ENCODE measurements at places on chromosomes 2 and 18.
A peak's percentile ranks its signal among the peaks of the same experiment; 100 is the strongest.

DNA sequence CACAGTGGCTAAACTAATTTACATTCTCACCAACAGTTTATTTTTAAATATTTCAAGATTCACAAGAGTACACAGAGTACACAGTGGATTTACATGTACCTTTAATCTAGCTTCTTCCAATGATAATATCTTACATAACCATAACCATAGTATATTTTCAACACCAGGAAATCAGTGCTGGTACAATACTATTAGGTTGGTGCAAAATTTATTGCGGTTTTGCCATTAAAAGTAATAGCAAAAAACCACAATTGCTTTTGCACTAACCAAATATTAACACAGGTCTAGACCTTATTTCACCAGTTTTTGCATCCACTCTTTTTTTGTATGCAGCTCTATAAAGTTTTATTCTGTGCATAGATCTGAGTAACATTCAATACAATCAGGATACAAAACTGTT, 163.0 kb downstream of the SCG2 start:
- DNase-seq: no peak

DNA sequence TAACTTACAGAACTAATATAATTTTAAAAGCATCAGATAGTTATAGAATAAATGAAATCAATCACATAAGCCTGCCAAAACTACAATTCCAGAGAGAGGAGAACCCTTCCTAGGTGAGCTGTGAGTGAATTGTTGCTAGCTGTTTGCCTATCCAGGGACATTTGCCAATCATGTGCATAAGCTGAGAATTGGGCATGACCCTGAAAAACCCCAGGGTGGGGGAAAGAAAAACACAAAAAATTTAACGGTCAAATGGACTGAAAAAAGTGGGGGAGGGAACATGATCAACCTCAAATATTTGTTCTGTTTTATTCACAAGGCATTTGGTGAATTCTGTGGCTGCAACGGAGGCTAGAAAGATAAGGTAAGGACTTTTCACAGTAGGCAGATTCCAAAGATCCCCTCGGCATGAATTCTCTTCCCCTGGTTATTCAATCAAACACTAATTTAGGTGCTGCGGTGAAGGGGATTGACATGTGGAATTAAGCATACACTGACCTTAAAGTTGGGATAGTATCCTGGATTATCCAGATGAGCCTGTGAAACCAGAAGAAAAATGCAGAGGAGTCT, 203.9 kb upstream of the RGPD4 start:
- DNase-seq: no peak

DNA sequence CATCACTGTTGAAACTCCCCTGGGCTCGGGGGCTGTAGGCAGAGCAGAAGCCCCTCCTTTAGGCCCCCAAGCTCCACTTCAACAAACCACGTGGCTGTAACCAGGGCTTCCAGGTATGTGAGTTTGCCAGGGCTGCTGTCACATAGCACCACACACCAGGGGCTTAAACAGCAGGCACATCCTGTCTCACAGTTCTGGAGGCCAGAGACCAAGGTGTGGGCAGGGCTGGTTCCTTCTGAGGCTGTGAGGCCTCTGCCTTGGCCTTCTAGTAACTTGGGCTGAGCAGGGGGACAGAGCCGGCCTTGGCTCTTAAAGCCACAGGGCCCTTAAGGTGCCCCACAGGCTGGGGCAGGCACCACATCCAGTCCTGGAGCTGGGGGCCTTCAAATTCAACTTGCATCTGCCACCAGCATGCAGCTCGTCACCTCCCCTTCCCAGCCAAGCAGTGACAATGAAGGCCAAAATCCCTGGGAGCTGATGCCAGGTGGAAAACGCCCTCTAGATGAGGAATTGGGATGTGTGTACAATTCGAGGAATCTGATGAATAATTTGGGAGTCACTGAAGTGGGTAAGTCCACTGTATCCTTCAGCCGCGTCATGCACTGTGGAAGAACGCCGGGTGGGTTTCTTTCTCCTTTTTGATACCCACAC, 104.2 kb upstream of the ODC1 start:
- DNase-seq: no peak

DNA sequence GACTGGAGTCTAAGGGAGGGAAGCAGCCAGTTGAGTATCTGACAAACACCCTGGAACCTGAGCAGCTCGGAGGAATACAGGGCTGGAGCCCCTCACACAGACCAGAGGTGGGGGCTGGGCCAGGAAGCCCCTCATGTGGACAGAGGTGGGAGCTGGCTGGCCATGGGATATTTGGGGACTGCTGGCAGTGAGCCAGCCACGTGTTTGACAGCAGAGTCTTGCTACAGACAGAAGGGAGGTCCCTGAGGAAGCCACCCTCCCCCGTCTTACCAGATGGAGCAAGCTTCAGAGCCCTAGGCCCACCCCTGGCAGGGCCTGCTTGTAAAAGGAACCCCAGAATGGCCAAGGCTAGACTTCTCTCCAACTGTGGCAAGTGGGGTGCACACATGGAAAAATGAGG, 3.6 kb upstream of the MTERF4 start:
- no peak for DNase-seq

GRCh38 chr2:73134471-73134870, 21.7 kb upstream of the RAB11FIP5 start:
- DNase-seq: no peak

DNA sequence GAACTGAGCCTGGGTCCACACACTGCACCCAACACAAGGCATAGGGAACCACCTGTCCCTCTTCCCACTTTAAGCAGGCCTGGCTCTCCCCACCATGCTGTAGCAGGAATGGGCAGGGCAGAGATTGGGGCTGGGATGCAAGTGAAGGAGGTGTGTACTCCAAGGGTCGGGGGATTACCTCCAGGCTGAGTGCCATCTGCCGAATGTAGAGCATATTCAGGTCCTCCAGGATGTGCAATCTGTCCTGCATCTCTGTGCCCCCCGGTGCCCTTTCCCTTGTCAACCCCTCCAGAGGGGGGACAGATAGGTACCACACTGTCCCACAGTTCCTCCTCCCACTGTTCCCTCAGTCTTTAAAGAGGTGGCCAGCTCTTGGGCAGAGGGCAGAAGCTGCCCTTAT, 2.4 kb downstream of the RTKN start:
- no peak for DNase-seq

- DNase-seq: no peak
Observed at GRCh38 chr2:42917425-42917927, 125.1 kb upstream of the HAAO start.

DNA sequence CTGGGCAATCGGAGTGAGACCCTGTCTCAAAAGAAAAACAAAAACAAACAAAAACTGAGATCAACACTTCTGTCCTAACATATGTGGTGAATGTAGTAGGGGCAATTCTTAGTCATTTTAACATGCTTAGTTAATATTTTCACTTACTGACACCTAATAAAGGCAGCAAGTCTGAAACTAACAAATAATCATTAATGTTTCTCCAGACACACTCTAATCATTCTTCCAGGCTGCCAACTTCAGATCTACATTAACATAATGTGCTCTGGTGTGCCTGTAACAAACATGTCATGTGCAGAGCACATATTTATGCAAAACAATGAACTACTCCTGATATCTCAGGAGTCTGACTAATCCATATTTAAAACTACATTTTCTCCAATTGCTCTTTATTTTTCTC, 6.0 kb downstream of the KRCC1 start:
- no peak for DNase-seq

DNA sequence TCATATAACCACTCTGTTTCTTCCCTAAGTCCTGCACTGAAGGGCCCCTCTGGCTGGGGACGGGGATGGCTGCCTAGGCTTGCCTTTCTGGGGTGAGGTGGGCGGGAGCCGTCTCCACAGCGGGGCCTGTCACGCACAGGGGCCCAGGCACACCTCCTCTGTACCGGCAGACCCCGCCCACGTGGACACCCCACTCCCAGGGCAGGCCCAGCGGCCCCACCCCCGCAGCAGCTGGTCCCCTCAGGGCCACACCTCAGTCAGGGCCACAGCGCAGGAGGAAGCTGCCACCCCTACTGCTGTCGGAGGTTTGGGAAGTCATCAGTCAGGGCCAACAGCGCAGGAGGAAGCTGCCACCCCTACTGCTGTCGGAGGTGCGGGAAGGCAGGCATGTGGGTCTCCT, 257.6 kb upstream of the RAB6C start:
- DNase-seq: no peak

DNA sequence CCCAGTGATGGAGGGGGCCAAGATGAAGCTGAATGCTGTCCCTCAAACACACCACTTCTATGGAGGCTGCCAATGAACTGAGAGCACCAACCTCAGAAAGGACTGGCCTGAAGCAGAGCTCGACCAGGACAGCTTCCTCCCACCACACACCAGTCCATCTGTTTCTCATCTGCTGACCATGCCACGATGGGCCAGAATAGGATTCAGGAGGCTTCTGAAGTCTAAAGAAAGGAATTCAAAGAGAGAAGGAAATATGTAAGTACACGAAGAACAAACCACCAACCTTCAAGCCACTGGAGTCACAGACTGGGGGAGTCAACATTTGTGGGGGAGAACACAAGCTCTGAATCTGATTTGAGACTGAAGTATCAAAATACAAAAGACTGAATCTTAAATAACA, 157.6 kb upstream of the CCDC68 start:
- DNase-seq: no peak

- DNase-seq: no peak
Observed at GRCh38 chr2:85737481-85737880, 16.3 kb upstream of the ATOH8 start.

DNA sequence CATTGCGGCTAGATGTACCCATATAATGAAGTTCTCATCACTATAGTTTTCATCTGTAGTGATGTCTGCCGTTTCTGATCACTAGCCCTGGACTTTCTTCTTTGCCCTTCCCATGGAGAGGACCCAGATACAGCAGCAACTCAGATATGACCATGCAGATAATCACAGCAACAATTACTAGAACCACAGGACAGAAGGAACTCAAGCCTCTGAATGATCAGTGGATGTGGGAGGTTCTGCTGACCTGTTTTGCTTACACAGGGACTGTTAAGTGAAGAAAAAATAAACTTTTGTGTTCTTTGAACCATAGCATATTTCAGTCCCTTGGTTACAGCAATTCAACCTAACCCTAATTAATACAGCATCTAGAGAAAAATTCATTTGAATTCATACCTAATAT, 62.7 kb downstream of the ACVR1 start:
- DNase-seq: no peak

DNA sequence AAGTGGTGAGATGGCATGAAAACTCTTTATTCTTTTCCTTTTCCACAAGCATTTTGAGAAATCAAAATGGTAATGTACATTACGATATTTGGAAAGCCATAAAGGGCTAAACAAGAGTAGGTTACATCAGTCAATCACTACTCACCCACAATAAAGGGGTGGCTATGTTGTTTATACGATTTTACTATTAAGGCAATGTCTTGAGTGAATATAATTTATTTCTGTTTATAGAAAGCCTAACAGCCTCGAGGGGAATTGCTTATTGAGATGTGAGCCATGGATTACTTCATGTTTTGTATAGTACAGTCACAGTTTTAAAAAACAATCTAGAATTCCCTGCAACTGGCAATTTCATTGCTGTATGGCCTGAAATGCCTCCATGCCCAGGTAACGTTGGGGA, 237.5 kb upstream of the RBBP8 start:
- DNase-seq: no peak

GRCh38 chr2:82007071-82007664, 1702.6 kb upstream of the LRRTM1 start:
- no peak for DNase-seq

DNA sequence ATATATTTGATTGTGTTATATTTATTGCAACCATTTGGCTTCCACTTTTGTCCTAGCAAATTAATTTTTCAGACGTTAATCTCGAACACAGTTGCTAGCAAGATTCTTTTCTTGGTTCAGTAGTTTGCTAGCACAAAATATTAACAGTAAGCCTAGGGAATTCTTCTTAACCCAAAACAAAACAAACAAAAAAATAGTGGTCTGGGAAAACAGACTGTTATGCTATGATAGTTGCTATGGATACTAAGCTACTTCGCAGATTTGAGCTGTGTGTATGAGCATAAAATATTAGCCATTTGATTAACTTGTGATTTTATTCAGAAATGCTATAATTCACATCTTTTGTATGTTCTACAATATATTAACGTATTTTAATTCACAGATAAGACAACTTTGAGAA, 541.5 kb upstream of the NETO1 start:
- no peak for DNase-seq

GRCh38 chr2:164439885-164440284, 181.4 kb downstream of the GRB14 start:
- no peak for DNase-seq

DNA sequence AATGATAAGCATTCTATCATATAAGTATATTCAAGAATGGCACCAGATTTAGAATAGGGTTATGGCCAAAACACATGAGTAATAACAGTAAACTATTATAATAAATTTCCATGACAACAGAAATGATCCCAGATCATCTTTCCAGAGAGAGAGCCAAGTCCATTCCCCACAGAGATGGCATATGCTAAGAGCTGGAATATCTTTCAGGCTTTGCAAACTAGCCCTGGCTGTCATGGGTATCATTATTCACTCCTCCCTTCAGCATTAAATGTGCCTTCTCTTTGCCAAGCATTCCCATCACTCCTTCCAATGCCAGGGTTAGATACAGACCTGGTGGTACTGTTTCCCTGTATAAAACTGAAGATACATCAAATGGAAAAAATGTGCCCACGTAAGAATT, 10.9 kb downstream of the FEZ2 start:
- DNase-seq: no peak

GRCh38 chr2:180672377-180672776, 308.0 kb upstream of the UBE2E3 start:
- DNase-seq: no peak

GRCh38 chr2:106886916-106887758, 1.2 kb upstream of the ST6GAL2 start:
- DNase-seq: no peak

GRCh38 chr2:106197878-106198277, 3.8 kb upstream of the UXS1 start:
- DNase-seq: no peak

GRCh38 chr18:46725310-46725709, 31.5 kb downstream of the ST8SIA5 start:
- no peak for DNase-seq

GRCh38 chr2:120707816-120708215, 27.9 kb upstream of the GLI2 start:
- no peak for DNase-seq

- DNase-seq: no peak
Observed at GRCh38 chr18:41146301-41146700, 808.7 kb upstream of the PIK3C3 start.

DNA sequence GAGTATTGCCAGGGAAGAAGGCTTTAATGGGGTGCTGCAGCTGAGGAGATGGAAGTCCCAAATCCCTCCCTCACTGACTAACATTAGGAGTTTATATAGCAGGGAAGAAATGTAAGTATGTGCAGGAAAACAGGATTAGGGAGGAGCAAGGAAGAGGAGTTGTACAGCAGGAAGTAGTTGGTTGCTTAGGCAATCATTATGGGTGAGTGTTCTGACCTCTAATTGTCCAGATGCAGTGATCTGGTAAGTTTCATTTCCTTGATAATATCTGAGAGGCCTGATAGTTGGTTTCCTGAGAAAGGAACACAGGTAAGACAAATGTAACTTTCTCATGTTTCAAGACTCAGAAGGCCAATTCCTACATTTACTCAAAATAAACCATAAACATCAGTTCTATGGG, 331.9 kb upstream of the GULP1 start:
- no peak for DNase-seq

- no peak for DNase-seq
Observed at GRCh38 chr2:224320660-224321059, 81.2 kb downstream of the FAM124B start.

GRCh38 chr2:3222636-3223035, 155.0 kb downstream of the EIPR1 start:
- peak; percentile 12 for DNase-seq

GRCh38 chr2:112251271-112251670, 3.6 kb downstream of the ZC3H8 start:
- DNase-seq: no peak
